ENCODE measurements at places on chromosomes 7 and 10. TPM values are rescaled to one million over a fixed set of nuclear protein-coding genes. Genes with fewer than 3 reads are reported as not detected.

HK1 gene
- total RNA-seq, result 142 TPM

CRPPA gene
- total RNA-seq, result 2.0 TPM

GRID1 gene
- not detected for total RNA-seq

ADARB2 gene
- total RNA-seq, result not detected

CDC14C gene
- not detected for total RNA-seq

STYXL1 gene
- total RNA-seq, result 38.3 TPM

TMEM225B gene
- total RNA-seq, result 0.09 TPM

SPDYE16 gene
- total RNA-seq, result not detected

PDLIM1 gene
- 62.5 TPM for total RNA-seq

TRPV6 gene
- not detected for total RNA-seq
